Right hindlimb (tissue), 1 donor: ENCODE measurements at places on chromosomes 11 and 22.
A peak's percentile ranks its signal among the peaks of the same experiment; 100 is the strongest.

GRCh38 chr11:57277845-57278720 is 41.0 kb upstream of the APLNR start:
- DNase-seq = peak; percentile 81

- DNase-seq = peak; percentile 6
Measured at GRCh38 chr11:134536677-134537076, 124.6 kb upstream of the B3GAT1 start.

DNA sequence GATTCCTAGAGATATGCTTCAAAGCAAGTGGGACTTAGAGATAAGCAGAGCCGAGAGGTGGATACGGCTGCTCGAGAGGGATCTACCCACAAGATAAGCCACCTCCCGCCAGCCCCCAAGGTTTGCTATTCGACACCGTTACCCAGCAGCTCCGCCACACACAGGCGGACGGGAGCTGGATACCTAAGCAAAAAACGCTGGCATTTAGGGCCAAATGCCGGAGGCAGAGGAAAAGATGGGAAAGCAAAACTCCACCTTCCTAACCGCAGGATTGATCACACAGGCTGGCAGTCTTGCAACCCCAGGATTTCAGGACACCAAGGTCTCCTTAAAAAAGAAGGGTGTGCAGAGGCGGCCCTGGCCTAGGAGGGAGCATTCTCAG is 709 bp downstream of the FTH1 start:
- DNase-seq = no peak

- no peak for DNase-seq
Measured at GRCh38 chr11:64444838-64445441, 86.0 kb downstream of the RPS6KA4 start.

GRCh38 chr11:103537904-103538502 is 428.8 kb downstream of the DYNC2H1 start:
- no peak for DNase-seq

GRCh38 chr11:46725338-46726205 is 6.6 kb downstream of the F2 start:
- DNase-seq = no peak

GRCh38 chr11:121958971-121959325 is 157.1 kb downstream of the BLID start:
- DNase-seq = no peak

DNA sequence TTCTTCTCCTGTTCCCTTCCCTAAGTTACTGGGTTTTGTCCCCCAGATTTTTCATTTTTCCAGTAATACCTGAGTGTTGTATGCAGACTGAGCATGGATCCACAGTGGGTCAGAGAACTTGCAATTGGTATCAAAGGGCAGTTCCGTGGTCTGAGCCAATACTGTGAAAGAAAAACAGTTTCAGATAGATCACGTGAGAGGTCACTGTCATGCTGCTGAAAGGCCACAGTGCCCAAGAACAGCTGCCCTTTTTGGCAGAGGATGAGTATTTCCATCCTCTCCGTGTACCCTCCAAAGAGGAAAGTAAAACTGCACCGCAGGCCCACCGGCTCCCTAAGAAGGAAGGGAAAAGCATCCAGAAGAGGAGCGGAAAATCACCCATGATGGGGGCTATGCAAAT is 73.0 kb upstream of the TBCEL start:
- no peak for DNase-seq
